ENCODE measurements at places on chromosomes 12 and 14.

- no peak for DNase-seq
Observed at GRCh38 chr12:51850965-51851299, 2.4 kb upstream of the FIGNL2 start.

- no peak for DNase-seq
Observed at GRCh38 chr14:100660882-100661635, 65.6 kb upstream of the DLK1 start.

- DNase-seq, result no peak
Observed at GRCh38 chr14:78610994-78611393, 440.8 kb downstream of the NRXN3 start.

DNA sequence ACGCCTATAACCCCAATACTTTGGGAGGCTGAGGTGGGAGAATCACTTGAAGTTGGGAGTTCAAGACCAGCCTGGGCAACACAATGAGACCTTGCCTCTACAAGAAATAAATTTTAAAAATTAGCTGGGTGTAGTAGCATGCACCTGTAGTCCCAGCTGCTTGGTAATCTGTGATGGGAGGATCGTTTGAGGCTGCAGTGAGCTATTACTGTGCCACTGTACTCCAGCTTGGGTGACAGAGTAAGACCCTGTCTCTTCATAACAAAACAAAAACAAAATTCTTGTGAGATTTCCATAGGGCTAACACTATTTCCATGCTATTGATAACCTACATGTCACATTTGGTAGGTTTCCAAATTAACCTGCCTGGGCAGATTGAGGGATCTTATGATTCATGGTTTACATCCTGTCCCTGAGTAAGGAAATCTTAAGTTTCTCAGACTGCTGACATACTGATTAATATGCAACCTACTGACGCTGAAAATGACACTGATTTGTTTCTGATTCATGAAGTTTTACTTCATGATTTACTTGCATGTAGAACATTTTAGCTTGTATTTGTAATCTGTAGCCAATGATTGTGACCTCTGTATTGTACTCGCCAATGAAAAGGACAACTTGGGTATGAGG is 15.9 kb downstream of the ATP6V1D start:
- peak; percentile 17 for DNase-seq

- peak; percentile 79 for DNase-seq
Observed at GRCh38 chr14:34722723-34723545, 8.5 kb upstream of the CFL2 start.

DNA sequence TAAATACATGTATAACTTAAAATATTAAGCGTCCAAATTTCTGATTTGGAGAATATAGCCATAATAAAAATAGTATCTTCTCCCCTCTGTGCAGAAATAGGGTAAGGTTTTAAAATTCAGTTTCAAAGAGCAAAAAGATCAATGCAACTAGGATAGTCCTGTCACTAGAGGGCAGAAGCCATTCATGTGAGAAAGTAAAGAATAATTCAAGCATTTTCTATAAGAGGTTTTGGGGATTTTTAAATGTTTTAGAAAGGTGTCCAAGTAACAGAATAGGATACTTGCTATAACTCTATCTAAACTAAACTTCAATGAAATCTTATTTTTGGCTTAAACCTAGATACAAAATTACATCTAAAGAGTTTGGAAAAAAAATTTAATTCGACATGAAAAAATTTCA is 50.3 kb downstream of the ADAMTS20 start:
- DNase-seq, result peak; percentile 62

GRCh38 chr12:114368685-114369452 is 37.1 kb downstream of the TBX5 start:
- DNase-seq, result no peak

DNA sequence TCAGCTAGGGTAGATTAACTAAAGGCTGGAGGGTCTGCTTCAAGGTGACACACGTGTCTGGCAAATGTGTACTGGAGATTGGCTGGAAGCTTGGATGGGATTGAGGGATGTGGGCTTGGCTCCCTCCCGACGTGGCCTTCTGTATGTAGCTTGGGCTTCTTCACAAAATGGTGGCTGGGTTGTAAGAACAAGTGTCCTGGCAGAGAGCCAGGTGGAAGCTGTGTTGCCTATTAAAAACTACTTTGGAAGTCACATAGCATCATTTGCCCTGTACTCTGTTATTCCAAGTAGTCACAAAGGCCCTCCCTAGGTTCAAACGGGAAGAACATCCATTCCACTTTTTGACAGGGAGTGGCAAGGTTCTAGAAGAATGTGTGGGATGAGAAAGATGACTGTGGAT is 174.1 kb upstream of the PRICKLE1 start:
- no peak for DNase-seq

DNA sequence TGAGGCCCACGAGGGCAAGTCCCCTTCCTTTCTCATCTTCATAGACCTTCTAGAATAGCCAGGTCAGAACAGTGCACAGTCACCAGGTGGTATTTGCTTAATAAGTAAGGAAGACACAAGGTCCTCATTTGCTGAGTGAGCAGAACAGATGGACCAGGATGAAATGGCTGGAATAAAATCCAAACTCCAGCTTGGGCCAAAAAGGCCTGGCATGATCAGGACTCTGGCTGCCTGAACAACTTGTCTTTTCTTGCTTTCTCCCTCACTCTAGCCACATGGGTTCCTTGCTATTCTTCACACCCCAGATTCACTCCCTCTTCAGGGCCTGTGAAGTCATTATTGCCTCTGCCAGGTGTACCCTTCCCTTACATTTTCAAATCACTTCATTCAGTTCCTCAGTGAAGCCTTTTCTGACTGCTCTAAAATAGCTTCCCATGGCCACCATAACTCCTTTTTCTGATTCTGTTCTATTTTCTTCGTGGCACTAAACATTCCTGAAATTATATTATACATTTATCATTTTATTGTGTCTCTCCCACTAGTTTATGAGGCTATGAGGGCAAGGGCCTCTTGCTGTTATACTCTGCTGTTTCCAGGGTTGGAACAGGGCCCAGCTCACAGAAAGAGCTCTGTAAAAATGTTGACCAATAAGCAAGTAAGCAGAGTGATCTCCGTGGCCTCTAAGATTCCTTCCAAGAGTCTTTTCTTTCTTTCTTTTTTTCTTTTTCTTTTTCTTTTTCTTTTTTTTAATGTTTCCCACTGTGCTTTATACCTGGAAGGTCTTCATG is 150.8 kb downstream of the TTC8 start:
- peak; percentile 53 for DNase-seq

Data from choroid plexus epithelial cell (primary cell).